ENCODE measurements at places on chromosomes 4 and X.

- DNase-seq: no peak
Observed at GRCh38 chr4:17072483-17072882, 174.0 kb upstream of the LDB2 start.

DNA sequence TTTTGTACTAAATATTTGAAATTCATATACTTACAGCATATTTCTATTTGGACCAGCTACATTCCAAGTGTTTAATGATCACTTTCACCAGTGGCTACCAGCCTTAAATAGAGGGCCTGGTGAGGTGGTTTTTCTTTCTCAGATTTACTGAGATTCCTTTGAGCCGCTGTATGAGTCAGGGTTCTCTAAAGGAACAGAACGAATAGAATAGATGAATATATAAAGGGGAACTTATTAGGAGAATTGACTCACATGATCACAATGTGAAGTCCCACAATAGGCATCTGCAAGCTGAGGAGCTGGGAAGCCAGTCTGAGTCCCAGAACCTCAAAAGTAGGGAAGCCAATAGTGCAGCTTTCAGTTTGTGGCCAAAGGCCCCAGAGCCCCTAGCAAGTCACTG is 146.2 kb upstream of the TLL1 start:
- no peak for DNase-seq

- DNase-seq: no peak
Observed at GRCh38 chrX:15150586-15150985, 119.3 kb downstream of the ASB9 start.

GRCh38 chrX:13493659-13494058 is 75.7 kb upstream of the EGFL6 start:
- DNase-seq: no peak

- no peak for DNase-seq
Observed at GRCh38 chr4:65302145-65302544, 368.1 kb downstream of the EPHA5 start.

- no peak for DNase-seq
Observed at GRCh38 chrX:133414406-133415275, 648 bp downstream of the GPC4 start.

- no peak for DNase-seq
Observed at GRCh38 chr4:160492181-160492580, 1389.3 kb downstream of the RAPGEF2 start.

- DNase-seq: no peak
Observed at GRCh38 chr4:30879855-30880598, 159.9 kb downstream of the PCDH7 start.

DNA sequence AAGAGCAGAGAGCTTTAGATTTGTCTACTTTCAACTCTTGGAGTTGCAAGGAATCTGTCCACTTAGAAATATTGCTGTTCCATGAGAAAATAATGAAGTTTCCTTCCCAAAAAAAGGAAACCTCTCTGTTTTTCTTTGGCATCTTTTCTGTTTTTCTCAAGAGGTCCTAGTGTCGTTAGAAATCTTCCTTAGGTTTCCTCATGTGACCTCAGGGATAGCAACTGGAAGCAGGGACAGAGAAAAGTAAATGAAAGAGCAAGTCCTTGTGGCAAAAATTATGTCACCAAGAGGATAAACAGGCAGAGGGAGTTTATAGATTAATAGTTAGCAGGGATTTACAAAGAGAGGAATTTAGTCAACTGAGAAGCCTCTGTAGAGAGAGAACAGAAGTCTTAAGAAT is 478.4 kb upstream of the ADGRL3 start:
- no peak for DNase-seq

GRCh38 chr4:31043382-31044062 is 323.4 kb downstream of the PCDH7 start:
- no peak for DNase-seq

DNA sequence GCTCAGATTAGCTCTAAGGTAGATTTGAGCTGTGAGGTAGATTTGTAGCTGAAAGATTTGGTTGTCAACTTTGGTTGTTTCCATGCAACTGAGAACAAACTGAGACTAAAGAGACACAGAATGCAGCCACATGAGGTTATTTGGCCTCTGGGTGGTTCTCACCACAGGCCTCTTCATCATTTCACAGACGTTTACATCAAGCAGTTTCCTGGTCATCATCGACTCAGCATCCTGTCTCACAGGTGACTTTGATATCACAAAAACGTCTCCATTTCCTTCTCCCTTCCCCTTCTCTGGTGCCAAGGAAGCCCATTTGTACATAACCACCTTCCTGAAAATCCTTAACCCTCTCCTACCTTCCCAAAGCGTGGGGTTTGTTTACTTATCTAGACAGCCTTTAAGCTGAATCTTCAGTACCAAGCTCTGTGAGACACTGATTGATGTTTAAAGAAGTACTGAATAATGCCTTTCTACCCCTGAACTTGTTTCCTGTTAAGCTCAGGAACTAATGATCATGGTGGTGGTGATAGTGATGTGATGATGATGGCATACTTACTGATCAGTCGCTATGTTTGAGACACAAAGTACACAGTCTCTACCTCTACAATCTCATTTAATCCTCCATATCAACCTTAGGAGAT is 81.9 kb downstream of the FAM114A1 start:
- no peak for DNase-seq

GRCh38 chrX:103017542-103017941 is 46.4 kb downstream of the BEX1 start:
- DNase-seq: no peak

DNA sequence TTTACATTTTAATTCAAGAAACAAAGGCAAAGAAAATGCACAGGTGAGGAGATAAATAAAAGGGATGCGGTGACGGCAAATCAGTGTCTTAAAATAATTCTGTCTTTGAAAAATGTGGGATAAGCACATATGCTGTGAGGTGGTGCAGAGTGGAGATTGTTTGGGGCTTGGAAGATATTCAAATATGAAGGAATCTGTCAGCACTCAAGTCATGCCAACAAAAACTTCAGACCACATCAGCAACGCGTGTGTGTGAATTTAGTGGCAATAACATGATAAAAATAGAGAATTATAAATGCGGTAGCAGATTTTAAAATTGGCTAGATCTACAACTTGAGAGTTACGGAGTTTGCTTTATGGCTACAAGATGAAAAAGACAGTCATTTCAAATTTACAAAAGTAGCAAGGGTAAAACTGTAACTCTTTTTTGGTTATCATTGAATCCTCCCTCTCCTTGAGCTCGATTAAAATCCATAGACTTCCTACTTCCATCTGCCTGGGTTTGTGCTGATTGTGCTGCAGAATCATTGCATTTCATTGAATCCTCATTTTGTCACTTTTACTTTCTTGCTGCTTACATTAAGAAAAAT is 71.5 kb upstream of the VCX2 start:
- no peak for DNase-seq

GRCh38 chr4:11614426-11614825 is 185.7 kb upstream of the HS3ST1 start:
- no peak for DNase-seq

GRCh38 chrX:132181364-132181763 is 37.9 kb downstream of the RAP2C start:
- DNase-seq: no peak

DNA sequence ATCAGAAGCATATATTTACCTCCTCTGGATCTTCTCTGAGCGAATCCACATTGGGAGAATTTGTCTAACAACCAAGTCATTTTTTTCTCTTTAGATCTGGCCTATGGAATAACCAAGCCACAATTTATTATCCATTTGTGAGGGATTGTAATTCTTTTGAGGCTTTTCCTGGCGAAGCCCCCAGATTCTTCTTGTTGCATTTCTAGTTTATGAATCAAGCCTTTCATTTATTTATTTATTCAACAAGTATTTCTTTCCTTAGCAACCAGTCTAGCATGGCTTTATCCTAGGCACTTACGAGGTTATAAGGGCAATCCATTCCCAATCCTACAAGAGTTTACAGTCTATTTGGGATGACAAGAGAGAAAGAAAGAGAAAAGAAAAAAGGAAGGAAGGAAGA is 18.4 kb upstream of the FNIP2 start:
- DNase-seq: no peak

DNA sequence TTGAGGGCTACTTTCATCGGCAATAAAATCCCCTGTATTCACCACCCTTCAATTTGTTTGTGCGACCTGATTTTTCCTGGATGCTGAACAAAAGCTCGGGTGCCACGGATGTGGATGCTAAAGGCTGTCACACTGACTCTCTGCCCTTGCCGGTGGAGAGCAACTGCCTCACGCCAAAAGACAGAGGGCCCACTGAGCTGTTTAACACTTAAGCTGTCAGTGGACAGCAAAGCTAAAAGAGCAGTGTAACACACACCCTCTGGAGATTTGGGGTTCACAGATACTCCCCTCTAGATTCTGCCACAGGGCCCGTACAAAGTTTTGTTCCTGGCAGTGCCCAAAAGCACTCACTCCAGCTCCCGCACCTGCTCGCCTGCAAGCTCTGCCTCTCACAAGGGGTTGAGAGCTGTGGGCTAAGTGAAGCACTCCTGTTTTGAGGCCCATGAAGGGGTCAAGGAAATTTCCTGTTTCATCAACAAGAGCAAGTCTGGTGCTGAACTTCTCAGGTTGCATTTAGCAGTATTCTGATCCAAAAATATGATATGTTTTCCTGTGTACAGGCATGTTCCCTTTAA is 1571.9 kb downstream of the ADGRL3 start:
- no peak for DNase-seq

- no peak for DNase-seq
Observed at GRCh38 chr4:105179539-105180401, 33.1 kb downstream of the TET2 start.

- DNase-seq: no peak
Observed at GRCh38 chr4:54060116-54060515, 4.3 kb downstream of the CHIC2 start.

DNA sequence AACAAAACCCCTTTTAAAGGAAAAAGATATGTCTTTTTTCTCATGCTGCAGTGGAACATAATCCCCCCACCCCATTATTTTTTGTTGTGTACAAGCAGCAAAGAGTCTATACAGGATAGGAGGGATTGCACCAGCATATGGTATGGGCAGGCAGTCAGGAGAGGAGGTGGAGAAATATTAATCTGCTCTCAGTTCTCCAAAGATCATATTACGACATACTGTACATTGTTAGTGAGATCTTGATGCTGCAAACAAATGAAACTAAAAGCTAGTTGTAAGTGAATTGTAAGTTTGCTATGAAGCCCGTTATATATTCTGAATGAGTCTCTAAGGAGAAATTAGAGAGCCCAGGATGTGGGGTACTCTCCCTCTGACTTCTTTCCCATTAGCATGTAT is 75.3 kb downstream of the RAPGEF2 start:
- DNase-seq: no peak

DNA sequence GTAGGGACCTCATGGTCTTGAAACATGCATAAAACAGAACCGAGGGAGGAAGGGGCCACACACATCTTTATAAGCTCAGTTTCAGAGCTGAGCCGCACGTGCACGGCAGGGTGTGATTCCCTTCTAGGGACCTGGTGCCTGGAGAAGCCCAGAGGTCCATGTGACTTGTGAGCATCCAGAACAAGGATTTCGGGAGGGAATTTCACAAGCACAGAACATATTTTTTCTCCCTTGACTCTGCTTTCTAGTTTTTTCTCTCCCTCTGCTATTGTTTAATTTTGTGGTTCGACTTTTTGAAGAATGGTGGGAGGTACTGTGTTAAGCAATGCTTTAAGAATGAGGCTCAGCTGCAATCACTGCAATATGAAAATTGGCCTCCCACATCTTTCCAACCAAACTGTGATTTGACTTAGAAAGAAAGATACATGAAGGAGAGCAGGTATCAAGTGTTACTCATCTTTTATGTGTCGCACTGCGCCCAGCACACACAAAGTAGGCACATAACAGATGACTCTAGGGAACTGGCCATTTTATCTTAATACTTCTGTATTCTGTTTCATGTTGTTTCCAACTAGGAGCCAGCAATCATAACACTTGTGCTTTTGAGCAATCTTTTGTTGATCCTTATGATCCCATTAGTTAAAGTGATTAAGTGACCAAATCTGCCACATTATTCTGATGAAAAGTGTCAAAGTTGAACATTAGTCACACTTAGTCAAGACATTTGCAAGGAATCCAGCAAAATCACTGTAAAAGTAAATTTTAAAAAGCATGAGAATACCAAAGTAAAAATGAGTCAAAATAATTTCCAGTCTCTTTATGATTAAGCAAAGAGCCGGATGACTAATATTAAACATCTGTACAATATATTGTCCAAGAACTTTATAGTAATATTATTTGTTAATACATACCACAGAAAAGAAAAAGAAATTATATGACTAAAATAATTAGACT is 86.4 kb downstream of the SHISA3 start:
- no peak for DNase-seq

DNA sequence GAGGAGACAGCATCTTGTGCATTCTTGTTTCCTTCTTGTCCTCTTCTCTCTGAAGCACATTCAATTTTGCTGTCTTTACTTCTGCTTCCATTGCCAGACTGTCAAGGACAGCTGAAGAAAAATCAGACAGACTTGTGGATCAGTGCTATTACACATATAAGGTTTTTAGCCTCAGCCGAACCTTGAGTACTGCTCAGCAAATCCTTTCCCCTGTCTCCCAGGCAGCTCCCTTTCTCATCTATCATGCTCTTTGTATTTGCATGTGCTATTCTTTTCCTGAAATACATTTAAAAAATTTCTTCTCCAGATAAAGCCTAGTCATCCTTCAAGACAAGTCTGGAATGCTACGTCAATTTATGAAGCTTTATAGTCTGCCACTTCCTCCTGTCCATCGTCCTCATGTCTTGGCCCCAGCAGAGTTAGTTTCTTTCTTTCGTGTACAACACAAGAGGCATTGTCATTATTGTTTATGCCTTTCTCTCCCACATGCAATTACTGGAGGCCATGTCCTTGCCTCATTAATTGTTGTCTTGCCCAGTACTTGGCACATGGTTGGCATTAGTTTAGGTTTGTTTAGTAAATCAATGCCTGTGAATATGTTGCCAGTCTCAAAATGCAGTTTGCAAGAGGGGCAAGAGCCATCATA is 45.1 kb downstream of the ADGRL3 start:
- no peak for DNase-seq

- DNase-seq: no peak
Observed at GRCh38 chrX:48784726-48785125, 1.7 kb upstream of the GATA1 start.

DNA sequence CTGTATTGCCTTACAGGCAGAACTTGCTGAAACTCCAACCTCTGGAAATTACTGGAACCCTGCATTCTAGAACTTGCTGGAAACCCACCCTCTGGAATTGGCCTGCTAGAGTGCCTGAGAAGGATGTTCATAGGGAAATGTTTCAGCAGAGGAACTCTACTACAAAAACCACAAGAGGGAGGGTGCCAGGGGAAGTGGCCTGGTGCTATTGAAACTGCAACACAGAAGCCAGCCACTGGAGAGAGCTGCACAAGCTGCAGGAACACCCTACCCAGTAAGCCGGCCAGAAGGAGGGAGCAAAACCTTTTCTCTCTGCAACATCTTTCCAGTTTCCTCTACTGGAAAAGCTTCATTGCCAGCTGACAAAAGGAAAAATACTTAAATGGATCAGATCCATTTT is 2.5 kb upstream of the BRWD3 start:
- DNase-seq: no peak

- no peak for DNase-seq
Observed at GRCh38 chrX:106144755-106145639, 23.1 kb upstream of the PWWP3B start.

DNA sequence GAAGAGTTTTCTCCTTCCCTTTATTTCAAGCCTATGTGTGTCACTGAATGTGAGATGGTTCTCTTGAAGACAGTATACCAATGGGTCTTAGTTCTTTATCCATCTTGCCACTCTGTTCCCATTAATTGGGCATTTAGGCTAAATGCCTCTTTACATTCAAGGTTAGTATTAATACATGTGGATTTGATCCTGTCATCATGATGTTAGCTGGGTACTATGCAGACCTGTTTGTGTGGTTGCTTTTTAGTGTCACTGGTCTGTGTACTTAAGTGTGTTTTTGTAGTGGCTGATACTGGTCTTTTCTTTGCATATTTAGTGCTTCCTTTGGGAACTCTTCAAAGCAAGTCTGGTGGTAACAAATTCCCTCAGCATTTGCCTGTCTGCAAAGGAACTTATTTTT is 23.4 kb upstream of the WDR17 start:
- DNase-seq: no peak

All from GM10248 (cell line).